Panc1 (cell line): ENCODE measurements at places on chromosomes 3 and 15. TPM values are rescaled to one million over a fixed set of nuclear protein-coding genes. Genes with fewer than 3 reads are reported as not detected.

CFAP92 gene
- 0.18 TPM for total RNA-seq

RARRES1 gene
- total RNA-seq: 1.3 TPM

LYSMD2 gene
- 17.2 TPM for total RNA-seq

KCNMB3 gene
- 5.8 TPM for total RNA-seq

C3orf62 gene
- total RNA-seq: 2.3 TPM

ITPKA gene
- 6.3 TPM for total RNA-seq

ASB14 gene
- total RNA-seq: not detected

TRIM71 gene
- total RNA-seq: 0.18 TPM

GRCh38 chr3:155339052-155339451 lies 45.6 kb upstream of the STRIT1 start:
- DNase-seq: no peak
- no peak overlapping the region for H3K27ac ChIP-seq

GRCh38 chr3:149020839-149021252 lies 29.5 kb downstream of the GYG1 start:
- DNase-seq: no peak
- H3K4me3 ChIP-seq: no peak overlapping the region
- no peak overlapping the region for H3K27ac ChIP-seq
- H3K36me3 ChIP-seq: peaks cover 21% of the 10 kb centered on the region

- H3K27ac ChIP-seq: peak overlapping the region; percentile 52
- H3K4me1 ChIP-seq: peaks cover 42% of the 10 kb centered on the region
- H3K36me3 ChIP-seq: no peaks in the 10 kb centered on the region
- no peak for DNase-seq
- no peaks in the 10 kb centered on the region for H3K27me3 ChIP-seq
These were observed 14.3 kb downstream of the BHLHE40 start for GRCh38 chr3:4993276-4994143.

GRCh38 chr3:136595913-136596697 lies 156.1 kb downstream of the STAG1 start:
- H3K27me3 ChIP-seq: no peaks in the 10 kb centered on the region
- no peak overlapping the region for H3K4me3 ChIP-seq
- no peaks in the 10 kb centered on the region for H3K36me3 ChIP-seq
- DNase-seq: no peak

GRCh38 chr3:117553461-117553860 lies 843.9 kb downstream of the TUSC7 start:
- no peaks in the 10 kb centered on the region for H3K4me1 ChIP-seq
- H3K27me3 ChIP-seq: no peaks in the 10 kb centered on the region
- H3K36me3 ChIP-seq: no peaks in the 10 kb centered on the region

- H3K4me1 ChIP-seq: no peaks in the 10 kb centered on the region
- no peak overlapping the region for H3K4me3 ChIP-seq
- DNase-seq: no peak
- H3K36me3 ChIP-seq: no peaks in the 10 kb centered on the region
These were observed 544.6 kb upstream of the NECTIN3 start for GRCh38 chr3:110526777-110527727.

DNA sequence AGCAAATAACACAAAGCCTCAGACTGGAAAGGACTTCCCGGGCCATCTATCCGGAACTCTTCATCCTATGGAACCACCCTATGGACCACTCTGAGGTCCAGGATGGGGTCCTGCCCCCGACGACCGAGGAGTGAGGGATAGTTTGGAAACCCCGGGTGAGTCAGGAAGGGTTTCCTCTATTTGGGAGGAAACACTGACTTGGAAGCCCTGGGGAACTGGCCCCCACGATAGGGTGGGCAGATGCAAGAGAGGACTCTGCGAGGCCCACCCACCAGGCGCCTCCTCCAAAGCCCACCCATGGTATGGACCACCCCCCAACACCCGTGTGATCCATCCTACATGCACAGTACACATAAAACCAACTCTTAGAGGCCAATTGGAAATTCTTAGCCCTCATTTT lies 69.4 kb downstream of the CPN2 start:
- H3K27me3 ChIP-seq: no peaks in the 10 kb centered on the region
- no peak overlapping the region for H3K27ac ChIP-seq
- no peak for DNase-seq
- no peaks in the 10 kb centered on the region for H3K36me3 ChIP-seq
- H3K4me1 ChIP-seq: peaks cover 17% of the 10 kb centered on the region
- H3K4me3 ChIP-seq: no peak overlapping the region

DNA sequence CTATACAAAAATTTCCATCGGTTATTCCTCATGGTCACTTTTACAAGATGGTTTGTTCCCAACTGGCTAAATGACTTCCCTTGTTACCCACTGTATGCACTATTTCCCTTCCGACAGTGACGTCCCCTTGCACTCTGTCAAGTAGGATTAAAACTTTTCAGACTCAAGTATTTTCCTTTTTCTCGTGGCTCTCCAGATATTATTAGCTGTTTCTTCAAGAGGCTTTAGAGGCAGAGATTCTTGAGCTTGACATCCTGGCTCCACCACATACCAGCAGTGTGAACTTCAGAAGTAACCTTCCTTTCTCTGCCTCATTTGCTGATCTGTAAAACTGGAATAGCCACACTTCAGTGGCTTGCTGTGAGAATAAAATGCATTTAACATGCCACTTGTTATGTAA lies 14.0 kb downstream of the CSNK1G1 start:
- H3K27me3 ChIP-seq: no peaks in the 10 kb centered on the region
- H3K4me3 ChIP-seq: no peak overlapping the region
- no peak for DNase-seq

DNA sequence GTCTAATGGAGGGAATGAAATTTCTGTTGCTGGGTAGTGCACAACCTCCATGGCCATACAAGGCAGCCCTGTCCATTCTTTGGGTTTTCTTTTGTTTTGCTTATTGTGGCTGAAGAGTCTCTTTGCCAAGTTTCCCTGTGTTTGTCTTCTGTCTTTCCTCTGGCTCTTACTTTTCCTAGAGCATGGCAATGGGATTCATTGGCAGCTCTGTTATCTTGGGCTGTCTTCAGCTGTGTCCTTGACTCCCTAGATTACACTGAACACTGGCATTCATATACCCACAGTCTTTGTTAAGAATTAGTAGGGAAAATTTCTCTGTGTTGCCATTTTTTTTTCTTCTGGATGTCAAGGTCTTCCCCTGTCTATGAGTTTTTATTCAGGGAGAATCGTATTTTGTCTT lies 16.1 kb upstream of the DCBLD2 start:
- no peak for DNase-seq
- H3K27me3 ChIP-seq: 0 out of 2 replicates have a peak, but pooled peaks cover 2% of the 10 kb centered on the region
- no peaks in the 10 kb centered on the region for H3K4me1 ChIP-seq
- H3K4me3 ChIP-seq: no peak overlapping the region
- no peaks in the 10 kb centered on the region for H3K36me3 ChIP-seq
- H3K27ac ChIP-seq: no peak overlapping the region

GRCh38 chr3:25018909-25019308 lies 409.2 kb upstream of the RARB start:
- H3K36me3 ChIP-seq: no peaks in the 10 kb centered on the region
- no peaks in the 10 kb centered on the region for H3K4me1 ChIP-seq
- H3K27ac ChIP-seq: no peak overlapping the region
- DNase-seq: no peak
- H3K27me3 ChIP-seq: no peaks in the 10 kb centered on the region
- no peak overlapping the region for H3K4me3 ChIP-seq

DNA sequence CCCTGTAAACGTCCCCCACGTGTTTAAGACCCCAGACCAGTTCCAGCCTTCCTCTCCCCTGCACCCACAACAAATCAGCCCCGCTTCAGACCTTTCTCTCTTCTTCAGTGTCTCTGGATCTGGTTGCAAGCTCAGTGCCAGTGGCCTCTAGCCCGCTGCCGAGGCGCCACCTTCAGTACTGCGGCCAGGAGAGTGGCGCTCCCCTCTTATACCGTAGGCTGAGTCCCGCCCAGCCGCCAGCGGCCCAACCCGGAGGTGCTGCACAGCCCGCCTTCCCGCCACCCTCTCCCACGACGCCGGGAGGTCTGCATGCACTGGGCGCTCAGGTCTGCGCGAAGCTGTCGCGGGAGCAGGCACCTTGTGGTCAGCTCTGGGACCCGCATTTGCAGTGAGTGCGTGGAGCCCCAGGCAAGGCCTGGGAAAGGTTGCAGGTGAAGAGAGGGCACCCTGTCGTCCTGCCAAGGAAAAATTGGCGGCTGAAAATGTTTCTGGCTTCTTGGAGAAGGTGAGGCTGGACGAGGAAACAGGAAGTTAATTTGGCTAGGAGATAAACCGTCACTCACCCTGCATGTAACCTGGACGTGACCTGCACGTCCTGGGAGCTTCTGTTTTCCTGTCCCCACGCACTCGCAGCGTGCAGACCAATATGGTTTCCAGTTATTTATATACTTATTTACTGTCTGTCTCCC lies at the start of gene C2CD4B:
Gene C2CD4B, minus strand, starts transcription at position 182 of the 689 bp plus-strand sequence. CDS start 301 bp downstream, outside the sequence.
- H3K4me3 ChIP-seq: peak within 1 kb of the TSS; percentile 38
- DNase-seq: no peak
- H3K27ac ChIP-seq: no peak within 1 kb of the TSS
- peaks cover 46% of the 10 kb centered on the region for H3K27me3 ChIP-seq

DNA sequence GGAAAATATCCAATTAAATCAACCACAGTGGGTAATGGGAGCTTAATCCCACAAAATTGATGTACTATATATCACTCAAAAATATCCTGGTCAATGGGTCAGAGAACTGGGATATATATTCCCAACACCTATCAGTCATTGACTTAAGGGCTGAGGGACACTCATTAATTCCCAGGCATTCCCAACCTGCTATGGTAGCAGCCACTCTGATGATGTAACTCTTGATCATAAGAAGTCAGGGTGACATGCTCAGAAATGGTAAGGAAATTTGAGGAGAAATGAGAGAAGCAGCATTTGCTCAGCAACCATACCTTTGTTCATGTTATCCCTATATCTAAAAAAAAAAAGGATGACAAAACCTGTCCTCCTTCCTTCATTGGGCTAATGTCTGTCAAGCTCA lies 3.1 kb upstream of the PLOD2 start:
- no peak overlapping the region for H3K4me3 ChIP-seq
- no peaks in the 10 kb centered on the region for H3K27me3 ChIP-seq
- H3K4me1 ChIP-seq: peaks cover 54% of the 10 kb centered on the region
- no peaks in the 10 kb centered on the region; the same call in 1 of the 2 replicates for H3K36me3 ChIP-seq

DNA sequence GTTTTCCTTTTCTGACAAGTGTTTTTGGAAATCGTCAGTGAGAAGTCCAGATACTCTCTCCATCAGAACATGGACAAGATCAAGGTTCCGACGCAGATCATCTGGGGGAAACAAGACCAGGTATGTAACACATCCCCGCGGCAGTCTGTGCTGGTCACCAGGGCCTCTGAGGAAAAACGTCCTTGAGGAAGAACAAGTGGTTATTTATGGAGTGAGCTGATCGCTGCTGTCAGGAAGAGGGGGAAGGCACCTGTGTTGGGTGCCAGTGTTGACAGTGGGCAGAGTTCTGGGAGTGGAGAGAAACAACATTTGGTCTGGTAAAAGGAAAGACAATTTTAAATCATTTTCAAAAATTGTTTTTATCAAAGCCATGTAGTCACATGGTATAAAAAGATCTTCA lies 20.7 kb upstream of the RPP14 start:
- no peaks in the 10 kb centered on the region for H3K4me1 ChIP-seq
- H3K27ac ChIP-seq: no peak overlapping the region
- DNase-seq: no peak

- no peaks in the 10 kb centered on the region for H3K27me3 ChIP-seq
- peaks cover 11% of the 10 kb centered on the region for H3K4me1 ChIP-seq
- H3K4me3 ChIP-seq: no peak overlapping the region
These were observed 44.9 kb downstream of the CHDH start for GRCh38 chr3:53801319-53801718.

DNA sequence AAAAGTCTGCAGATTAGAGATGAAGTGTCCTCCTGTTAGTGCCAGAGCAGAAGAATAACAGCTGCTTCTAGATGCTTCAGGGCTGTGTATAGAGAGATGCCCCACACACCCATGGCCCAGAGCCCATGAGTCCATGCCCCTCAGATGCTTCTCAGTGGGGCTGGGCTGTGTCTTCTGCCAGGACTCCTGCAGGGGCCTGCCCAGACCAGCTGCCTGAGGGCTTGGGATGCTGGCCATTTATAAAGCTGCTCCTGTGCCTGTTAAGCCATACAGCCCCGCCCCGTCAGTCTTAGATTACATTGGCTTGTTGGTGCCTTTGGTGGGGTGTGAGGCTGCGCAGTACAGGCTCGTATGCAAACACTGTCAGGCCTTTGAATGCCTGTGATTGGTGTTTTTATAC lies 318.0 kb upstream of the CTDSPL start:
- no peak for DNase-seq
- no peak overlapping the region for H3K27ac ChIP-seq

- H3K4me1 ChIP-seq: no peaks in the 10 kb centered on the region
- no peak overlapping the region for H3K27ac ChIP-seq
These were observed 84.0 kb upstream of the SKOR1 start for GRCh38 chr15:67741308-67741707.

- no peak overlapping the region for H3K27ac ChIP-seq
- H3K36me3 ChIP-seq: no peaks in the 10 kb centered on the region
- no peak for DNase-seq
- no peak overlapping the region for H3K4me3 ChIP-seq
- no peaks in the 10 kb centered on the region for H3K27me3 ChIP-seq
These were observed 8.7 kb downstream of the DET1 start for GRCh38 chr15:88537591-88538317.

GRCh38 chr15:82986442-82986780 lies 401 bp downstream of the RAMAC start:
- peaks cover 13% of the 10 kb centered on the region for H3K36me3 ChIP-seq
- H3K4me1 ChIP-seq: peaks cover 5% of the 10 kb centered on the region
- no peaks in the 10 kb centered on the region for H3K27me3 ChIP-seq
- H3K27ac ChIP-seq: peak overlapping the region; percentile 99
- DNase-seq: no peak
- peak overlapping the region; percentile 100 for H3K4me3 ChIP-seq

DNA sequence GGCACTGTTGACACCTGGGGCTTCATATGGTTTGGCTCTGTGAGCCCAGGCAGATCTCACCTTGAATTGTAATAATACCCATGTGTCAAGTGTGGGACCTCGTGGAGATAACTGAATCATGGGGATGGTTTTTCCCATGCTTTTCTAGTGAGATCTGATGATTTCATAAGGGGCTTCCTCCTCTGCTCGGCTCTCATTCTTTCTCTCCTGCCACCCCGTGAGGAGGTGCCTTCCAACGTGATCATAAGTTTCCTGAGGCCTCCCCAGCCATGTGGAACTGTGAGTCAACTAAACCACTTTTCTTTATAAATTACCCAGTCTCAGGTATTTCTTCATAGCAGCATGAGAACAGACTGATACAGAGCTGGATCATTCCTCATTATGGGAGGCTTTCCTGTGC lies 655.9 kb upstream of the ADAMTS9 start:
- H3K4me1 ChIP-seq: no peaks in the 10 kb centered on the region
- H3K4me3 ChIP-seq: no peak overlapping the region
- H3K27me3 ChIP-seq: no peaks in the 10 kb centered on the region
- H3K36me3 ChIP-seq: no peaks in the 10 kb centered on the region
- no peak for DNase-seq
- no peak overlapping the region for H3K27ac ChIP-seq
